ENCODE measurements at places on chromosomes 16 and 17. TPM values are rescaled to one million over a fixed set of nuclear protein-coding genes. Genes with fewer than 3 reads are reported as not detected.

DNA sequence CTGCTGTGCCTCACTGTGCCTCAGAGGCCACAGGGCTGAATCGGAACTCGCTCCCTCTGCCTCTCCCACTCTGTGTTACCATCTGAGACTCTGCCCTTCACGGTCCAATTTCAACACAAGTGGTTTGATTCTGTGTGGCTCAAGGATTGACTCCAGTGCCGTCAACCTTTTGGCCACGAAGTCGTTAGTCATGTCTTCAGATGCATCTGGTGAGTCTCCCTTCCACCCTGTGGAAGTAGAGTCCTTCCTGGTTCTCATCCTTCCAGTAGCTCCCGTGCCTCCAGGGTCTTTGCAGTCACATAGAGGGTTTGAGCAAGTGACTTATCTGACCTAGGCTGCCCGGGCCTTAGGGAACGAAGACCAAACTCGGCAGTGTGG is 51.2 kb downstream of the PGS1 start:
- DNase-seq = no peak

Gene RAC3
- 20.4 TPM for polyA plus RNA-seq

DNA sequence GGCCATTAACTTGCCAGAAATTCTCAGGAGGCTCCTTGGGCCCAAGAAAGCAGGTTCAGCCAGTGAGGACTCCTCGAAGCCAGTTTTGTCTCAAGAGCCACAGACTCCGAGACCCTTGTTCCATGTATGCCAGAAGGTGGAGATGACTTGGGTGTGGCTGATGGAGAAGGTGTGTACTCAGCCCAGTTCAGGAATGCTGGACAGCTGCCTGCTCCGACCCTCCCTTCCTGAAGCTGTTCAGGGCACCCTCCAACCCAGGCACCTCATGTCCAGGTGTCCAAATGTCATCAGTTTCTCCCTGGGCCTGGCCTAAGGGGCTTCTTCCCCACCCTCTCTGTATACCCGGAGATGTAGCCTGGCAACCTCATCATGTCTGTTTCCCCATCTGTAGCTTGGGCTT is 40.2 kb downstream of the NOG start:
- no peak for DNase-seq

Gene CCL4
- polyA plus RNA-seq = not detected

Gene TGFB1I1
- 68.7 TPM for polyA plus RNA-seq

Gene EMP2
- polyA plus RNA-seq = 14.2 TPM

DNA sequence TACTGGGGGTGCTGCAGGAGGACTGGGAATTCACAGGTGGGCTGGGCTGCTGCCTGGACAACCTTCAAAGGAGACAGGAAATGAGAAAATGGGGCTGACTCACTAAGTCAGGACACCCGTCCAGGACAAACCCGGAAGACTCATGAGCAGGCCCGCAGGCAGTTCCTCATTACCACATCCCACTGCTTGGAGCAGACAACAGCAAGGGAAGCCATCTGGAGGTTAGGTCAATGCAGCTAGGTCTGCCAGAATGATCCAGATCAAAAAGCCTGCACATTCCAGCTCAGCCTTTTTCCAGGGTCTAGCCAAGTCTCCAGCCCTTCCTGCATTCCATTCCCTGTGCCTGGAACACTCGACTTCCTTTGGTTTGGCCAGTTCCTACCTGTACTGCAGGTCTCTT is 536.5 kb upstream of the CDH11 start:
- DNase-seq = no peak

DNA sequence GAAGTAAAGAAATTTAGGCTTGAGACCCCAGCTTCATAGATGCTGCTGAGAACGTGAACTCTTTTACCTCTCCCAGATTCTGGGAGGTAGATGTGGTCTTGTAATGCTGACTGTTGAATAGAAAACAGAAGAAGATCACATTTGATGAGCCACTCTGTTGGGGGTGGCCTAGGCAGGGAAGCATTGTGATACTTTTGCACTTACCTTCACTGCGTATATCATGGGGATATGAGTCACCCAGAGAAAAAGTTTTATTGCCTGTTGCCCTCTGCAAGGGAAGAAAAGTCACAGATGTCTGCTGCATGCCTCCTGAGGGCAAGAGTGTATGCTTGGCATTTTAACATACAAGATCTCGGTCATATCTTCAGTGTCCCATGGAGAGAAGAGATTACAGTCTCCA is 365.4 kb downstream of the SNX29 start:
- no peak for DNase-seq

Gene DCTN5
- polyA plus RNA-seq = 70.4 TPM

Gene MMP15
- polyA plus RNA-seq = 10.3 TPM

Gene KRT39
- polyA plus RNA-seq = not detected

DNA sequence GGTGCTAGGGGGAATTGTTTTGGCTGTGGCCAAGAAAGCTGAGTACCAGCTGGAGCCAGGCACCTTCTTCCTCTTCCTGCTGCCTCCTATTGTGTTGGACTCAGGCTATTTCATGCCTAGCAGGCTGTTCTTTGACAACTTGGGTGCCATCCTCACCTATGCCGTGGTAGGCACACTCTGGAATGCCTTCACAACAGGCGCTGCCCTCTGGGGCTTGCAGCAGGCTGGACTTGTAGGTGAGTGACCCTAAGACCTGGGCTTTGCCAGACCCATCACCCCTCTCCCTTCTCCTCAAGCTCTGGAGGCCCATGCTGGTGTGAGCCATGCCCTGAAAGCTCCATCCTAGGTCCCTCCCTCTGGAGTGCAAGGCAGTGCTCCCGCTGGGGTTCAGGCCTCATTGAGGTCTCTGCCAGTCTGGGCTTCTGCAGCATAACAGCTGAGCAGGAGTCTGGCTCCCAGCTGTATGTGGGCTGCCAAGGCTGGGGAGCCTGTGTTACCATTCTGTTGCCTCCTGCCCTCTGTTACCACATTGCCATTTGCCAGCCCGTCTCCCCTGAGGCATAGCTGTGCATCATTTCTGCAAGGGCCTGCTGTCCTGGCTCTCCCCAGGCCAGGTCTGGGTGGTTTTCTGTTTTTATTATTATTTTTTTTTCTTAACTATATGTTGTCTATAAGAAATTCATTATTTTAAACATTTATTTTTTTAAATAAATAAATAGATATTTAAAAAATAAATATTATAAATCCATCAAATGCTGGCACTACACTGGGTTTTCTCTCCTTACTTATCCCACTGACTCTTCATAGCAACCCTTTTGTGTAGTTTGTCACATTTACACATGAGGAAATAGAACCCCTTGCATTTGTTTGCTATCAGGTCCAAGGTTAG is 4.1 kb downstream of the SLC9A5 start:
- DNase-seq = no peak

GRCh38 chr16:73040136-73040535 is 7.8 kb downstream of the ZFHX3 start:
- DNase-seq = no peak

DNA sequence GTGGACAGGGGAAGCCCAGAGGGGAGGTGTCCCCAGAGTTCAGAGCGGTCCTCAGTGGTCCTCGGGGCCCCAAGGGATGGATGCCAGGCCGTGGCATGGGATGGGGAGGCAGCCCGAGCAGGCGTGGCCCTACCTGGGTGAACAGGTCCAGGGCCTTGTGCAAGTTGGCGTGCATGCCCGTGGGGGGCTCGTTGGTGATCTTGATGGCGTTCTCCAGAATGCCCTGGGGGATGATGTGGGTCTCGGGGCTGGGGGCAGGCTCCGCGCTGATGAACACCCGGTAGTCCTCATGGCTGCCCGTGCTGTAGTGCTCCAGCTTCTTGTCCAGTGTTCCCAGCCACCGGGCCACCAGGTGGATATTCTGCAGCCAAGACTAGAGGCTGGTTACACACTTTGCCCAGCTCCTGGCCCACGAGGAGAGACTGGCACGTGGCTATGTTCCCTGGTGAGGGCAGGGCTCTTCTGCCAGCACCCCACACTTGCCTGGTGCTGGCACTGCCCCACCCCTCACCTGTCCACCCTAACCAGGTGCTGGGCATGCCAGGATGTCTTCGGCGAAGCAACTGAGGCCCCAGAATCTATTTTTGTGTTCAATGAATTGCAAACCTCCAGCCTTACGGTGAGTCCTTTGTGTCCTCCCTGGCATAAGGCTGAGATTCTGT is 59.2 kb downstream of the PGS1 start:
- DNase-seq = no peak

DNA sequence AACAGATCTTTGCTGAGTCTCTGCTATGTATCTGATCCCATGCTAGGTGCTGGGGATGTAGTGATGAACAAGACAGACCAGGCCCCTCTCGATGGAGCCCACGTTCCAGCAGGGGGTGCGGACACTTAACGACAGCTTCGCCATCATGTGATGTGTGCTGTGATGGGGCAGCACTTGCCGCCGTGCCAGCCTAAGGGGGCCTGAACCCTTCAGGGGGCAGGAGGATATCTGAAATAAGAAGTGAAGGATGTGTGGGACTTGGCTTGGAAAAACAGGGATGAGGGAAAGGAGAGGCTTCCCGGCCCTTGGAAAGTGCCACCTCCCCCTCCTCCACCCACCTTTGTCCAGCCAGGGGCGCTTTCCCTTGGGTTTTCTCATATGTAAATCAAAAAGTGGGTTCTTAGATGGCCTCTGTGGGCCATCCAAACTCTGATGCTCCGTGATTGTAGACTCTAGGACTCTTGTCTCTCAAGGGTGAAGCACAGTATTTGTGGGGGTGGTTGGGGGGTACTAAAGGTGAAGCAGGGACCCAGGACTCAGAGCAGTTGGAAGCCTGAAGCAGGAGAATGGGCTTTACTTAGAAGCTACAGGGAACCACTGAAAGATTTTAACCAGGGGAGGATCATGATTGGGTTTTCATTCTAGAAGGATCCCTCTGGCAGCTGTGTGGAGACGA is 4.0 kb upstream of the DLX3 start:
- no peak for DNase-seq

GRCh38 chr16:70430667-70431536 is 8.0 kb downstream of the ST3GAL2 start:
- no peak for DNase-seq

DNA sequence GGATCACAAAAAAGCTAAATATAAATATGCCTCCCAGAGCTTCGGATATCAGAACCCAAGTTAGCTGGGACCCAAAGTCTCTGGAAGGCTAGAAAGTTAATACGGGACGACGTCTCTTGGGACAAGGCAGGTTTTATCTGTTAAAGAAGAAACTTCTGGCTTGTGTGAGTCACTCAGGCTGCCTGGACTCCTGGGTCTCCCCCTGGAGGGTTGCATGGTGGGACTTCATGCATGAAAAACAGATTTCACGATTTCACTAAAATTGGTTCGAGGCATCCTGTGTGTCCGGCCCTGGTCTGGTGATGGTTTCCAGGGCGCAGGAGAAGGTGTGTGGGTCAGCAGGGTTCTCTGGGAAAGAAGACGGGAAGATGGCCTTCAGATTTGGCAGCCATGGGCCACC is 47.0 kb downstream of the COX4I1 start:
- no peak for DNase-seq

GRCh38 chr17:40293363-40293762 is 5.7 kb downstream of the CDC6 start:
- DNase-seq = no peak

- no peak for DNase-seq
Measured at GRCh38 chr17:70955441-70955840, 786.1 kb downstream of the KCNJ2 start.

Gene ABCC12
- not detected for polyA plus RNA-seq

- DNase-seq = no peak
Measured at GRCh38 chr16:27486344-27486743, 63.4 kb downstream of the GTF3C1 start.

Gene CACNA1H
- 14.1 TPM for polyA plus RNA-seq

DNA sequence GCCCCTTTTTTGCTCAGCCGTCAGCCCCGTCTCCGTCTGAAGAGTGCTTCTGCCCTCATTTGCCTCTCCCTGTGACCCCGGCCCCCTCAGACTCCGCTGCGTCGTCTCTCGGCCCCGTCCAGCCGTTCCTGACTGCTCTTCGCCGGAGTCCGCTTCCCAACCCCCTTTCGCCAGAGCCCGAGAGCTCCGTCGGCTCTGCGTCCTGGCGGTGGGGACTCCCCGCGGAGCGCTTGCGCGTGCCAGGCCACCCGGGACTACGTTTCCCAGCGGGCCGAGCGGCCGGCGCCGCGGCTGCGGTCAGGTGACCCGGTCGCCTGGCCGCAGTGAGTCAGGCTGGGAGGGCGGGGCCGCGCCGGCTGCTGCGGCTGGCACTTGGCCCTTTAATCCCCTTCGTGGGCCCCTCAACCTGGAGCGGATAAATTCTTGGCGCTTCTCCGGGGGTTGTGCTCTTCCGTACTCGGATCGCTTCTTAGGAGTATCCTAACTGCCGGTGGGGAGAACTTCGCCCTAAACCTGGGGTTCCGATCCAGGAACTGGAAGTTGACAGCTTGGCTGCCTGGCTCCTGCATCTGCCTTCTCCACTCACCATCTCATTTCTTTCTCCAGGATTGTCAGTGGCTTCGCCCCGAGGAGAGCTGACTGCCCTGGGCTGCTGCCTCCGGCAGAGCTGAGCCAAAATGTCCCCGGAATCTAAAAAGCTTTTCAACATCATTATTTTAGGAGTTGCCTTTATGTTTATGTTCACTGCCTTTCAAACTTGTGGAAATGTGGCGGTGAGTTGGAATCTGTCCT is at the start of gene MFSD11:
MFSD11 (plus strand) TSS at position 444 of the 792 bp plus-strand sequence; CDS start at position 678, 234 bp downstream.
- DNase-seq = peak; percentile 93

DNA sequence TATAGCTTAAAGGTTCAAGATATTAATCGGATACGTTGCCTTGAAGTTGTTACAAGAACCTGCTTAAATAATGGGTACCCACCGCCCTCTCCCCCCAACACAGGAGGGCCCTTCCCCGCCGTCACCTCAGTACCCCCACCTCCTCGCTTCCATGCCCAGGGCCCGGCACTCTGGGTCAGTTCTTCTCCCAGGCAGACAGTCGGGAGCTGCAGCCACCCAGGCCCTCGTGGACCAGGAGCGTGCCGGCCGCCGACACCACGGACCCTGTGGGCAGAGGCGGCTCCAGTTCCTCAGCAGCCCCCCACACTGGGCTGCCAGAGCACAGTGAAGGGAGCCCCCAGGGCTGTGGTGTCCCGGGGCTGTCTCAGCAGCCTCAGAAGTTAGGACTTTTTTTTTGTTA is 80.9 kb upstream of the ZNF750 start:
- DNase-seq = no peak

Gene C1QTNF8
- polyA plus RNA-seq = not detected

- no peak for DNase-seq
Measured at GRCh38 chr17:10368561-10368960, 4.2 kb downstream of the MYH13 start.

- DNase-seq = no peak
Measured at GRCh38 chr17:1783271-1783670, 21.4 kb downstream of the SERPINF1 start.

DNA sequence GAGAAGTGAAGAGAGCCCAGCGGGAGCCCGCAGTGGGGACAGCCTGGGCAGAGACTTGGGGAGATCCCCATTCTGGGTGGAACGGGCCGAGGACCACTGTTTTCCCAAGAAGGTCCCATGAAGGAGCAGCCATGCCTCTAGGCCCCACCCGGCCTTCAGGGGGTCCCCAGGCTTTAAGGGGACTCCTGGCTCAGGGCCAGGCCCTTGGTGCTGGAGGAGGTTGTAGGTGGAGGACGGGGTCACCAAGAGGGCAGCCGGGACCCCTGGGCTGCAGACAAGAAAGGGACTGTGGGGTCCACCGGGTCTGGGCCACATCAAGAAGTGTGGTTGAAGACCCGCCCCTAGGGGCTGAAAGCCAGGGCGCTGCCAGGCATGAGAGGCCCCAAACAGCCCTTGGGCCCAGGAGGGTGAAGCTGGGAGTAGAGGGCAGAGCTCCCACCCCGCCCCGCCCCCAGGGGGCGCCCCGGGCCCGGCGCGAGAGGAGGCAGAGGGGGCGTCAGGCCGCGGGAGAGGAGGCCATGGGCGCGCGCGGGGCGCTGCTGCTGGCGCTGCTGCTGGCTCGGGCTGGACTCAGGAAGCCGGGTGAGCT is at the start of gene PRSS21:
PRSS21 (plus strand) TSS at position 487 of the 589 bp plus-strand sequence; CDS start at position 519, 32 bp downstream.
- no peak for DNase-seq
